ENCODE measurements at places on chromosomes 11 and 22.

GRCh38 chr22:42060489-42060888 lies 10.1 kb downstream of the NAGA start:
- DNase-seq = no peak

- no peak for DNase-seq
Observed at GRCh38 chr11:34235189-34235588, 122.6 kb downstream of the ABTB2 start.

GRCh38 chr11:9604134-9604533 lies 30.7 kb downstream of the WEE1 start:
- no peak for DNase-seq

DNA sequence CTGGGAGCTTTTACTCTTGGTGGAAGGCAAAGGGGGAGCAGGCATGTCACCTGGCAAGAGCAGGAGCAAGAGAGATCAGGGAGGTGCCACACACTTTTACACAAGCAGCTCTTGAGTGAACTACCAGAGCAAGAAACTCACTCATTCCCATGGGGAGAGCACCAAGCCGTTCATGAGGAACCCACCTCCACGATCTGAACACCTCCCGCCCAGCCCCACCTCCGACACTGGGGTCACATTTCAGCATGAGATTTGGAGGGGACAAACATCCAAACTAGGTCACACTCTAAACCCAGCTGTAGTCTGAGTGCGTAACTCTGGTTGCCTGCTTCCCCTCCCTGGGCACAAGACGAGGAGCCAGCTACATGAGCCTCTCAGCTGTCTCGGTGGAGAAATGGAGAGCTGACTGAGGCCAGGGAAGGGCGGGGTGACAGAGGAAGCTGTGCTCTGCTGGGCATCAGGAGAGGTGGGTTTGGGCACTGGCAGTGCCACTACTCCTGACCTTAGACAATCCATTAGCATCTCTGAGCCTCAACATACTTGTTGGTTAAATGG lies 134.6 kb downstream of the PKNOX2 start:
- DNase-seq = no peak

DNA sequence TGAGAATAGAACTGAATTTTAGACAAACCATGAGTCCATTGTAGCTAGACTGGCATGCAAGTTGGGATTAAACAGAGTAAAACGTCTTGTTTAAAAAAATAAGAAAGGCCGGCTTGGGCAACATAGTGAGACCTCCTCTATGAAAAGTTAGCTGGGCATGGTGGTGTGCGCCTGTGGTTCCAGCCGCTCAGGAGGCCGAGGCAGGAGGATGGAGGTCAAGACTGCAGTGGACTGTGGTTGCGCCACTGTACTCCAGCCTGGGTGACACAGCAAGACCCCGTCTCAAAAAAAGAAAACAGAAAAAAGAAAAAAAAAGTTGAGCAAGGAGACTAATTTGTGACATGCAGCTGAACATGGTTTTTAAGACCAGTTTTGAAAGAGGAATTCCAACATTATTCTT lies 23.5 kb downstream of the CDPF1 start:
- DNase-seq = no peak

- DNase-seq = no peak
Observed at GRCh38 chr11:131522851-131523250, 152.4 kb downstream of the NTM start.

DNA sequence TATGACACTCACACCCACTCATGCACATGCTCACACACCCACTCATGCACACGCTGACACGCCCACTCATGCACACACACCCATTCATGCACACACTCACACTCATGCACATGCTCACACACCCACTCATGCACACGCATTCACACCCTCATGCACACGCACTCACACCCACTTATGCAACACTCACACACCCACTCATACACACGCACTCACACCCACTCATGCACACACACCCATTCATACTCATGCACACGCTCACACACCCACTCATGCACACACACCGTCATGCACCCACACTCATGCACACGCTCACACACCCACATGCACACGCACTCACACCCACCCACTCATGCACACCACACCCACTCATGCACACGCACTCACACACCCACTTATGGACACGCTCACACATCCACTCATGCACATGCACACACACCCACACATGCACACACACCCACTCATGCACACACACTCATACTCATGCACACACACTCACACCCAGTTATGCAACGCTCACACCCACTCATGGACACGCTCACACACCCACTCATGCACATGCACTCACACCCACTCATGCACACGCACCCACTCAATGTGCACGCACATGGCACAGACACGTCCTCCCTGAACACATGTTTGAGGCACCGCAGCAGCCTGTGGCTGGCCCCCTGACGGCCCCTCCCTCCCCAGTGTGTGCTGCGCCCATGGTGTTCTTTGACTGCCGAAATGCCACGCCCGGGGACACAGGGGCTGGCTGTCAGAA lies 17.9 kb downstream of the MUC5AC start:
- no peak for DNase-seq

GRCh38 chr11:7046474-7047175 lies 26.3 kb downstream of the NLRP14 start:
- peak; percentile 81 for DNase-seq

DNA sequence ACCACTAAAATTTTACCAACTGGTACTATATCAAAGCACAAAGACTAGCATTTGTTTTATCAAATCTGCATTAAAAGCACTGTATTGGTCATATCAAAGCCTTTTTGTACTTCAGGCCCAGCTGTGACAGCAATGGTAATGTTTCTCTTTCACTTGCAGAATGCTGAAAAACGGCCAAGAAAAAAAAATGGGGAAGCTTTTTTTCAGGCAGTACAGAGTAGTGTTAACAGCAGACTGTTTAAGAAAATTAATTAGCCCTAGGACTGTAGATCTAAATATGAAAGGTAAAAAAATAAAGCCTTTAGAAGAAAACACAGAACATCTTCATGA lies 33.3 kb downstream of the DENND5A start:
- DNase-seq = peak; percentile 55

- no peak for DNase-seq
Observed at GRCh38 chr22:42396621-42397331, 35.4 kb downstream of the NFAM1 start.

GRCh38 chr11:126083829-126084607 lies 21.4 kb upstream of the CDON start:
- no peak for DNase-seq

DNA sequence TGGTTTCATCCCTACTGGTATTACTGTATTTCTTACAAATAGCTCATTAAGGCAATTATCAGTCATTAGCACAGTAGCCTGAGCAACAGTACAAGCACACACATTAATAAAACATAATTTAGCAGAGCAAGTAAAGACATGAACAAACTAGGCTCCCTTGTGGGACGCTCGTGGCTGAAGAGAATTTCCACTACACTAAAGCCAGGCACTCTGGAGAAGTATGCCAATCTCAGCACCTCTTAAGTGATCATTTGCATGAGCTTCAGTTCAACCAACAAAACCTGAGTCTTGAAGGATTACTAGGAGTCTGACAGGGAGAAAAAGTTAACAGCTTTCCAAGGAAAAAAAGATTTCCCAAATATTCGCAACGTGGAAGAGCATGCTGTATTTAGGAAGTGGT lies 109.1 kb downstream of the LARGE1 start:
- DNase-seq = no peak

- no peak for DNase-seq
Observed at GRCh38 chr11:122486793-122487495, 168.6 kb upstream of the UBASH3B start.

DNA sequence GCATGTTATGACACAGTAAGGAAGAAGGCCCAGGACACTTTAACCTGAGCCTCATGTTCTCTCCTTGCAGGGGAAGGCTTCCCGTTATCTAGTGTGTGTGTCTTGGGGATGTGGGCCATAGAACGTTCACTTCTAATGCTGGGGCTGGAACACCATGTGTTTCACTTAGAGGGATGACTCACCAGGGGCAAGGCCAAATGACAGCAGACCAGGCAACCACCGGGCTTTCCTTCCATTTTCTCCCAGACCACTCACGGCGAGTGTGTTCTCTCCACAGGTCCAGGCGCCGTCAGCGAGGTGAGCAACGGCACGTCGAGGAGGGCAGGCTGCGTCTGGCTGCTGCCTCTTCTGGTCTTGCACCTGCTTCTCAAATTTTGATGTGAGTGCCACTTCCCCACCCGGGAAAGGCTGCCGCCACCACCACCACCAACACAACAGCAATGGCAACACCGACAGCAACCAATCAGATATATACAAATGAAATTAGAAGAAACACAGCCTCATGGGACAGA lies 964.4 kb downstream of the NTM start:
- no peak for DNase-seq

DNA sequence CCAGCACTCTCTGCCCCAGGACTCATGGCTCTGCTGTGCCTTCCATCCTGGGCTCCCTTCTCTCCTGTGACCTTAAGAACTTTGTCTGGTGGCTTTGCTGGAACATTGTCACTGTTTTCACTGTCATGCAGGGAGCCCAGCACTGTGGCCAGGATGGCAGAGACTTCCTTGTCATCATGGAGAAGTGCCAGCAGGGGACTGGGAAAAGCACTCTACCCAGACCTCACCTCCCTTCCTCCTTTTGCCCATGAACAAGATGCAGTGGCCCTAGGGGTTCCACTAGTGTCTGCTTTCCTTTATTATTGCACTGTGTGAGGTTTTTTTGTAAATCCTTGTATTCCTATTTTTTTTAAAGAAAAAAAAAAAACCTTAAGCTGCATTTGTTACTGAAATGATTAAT lies 2.9 kb upstream of the TTC36 start:
- no peak for DNase-seq

- no peak for DNase-seq
Observed at GRCh38 chr11:73004088-73004487, 138.0 kb downstream of the FCHSD2 start.

GRCh38 chr11:13775471-13775870 lies 107.0 kb downstream of the FAR1 start:
- DNase-seq = no peak

DNA sequence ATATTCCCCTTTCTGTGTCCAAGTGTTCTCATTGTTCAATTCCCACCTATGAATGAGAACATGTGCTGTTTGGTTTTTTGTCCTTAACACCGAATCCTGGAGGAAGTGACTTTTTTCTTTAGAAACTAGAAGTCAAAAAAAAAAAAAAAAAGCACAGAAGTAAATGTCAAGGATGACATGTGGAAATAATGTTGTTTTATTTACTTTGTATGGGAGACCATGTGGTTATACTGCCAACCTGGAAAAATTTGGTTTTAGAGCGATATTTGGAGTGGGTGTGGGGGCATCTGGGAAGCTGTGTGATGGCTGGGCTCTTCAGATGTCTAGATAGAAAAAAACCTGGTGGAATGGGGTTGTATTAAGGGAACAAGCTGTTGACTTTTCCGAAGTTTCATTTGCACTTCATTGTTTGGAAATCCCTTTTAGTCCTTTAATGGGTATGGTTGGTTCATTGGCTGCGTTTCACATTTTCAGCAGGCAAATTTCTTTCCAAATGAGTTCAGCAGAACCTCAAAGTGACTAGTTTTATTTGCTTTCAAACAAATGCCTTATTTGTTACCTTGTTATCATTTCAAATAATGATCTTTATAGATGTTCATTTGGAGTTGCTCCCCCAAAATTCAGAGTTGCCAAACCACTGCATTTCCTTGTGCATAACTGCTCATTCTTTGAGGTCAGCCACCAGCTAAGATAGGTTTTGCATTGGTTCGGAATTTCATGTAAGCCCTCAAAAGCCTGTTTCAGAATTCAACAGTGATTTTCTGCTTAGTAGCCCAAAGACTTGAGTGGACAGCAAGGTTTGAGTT lies 508.2 kb downstream of the METTL15 start:
- no peak for DNase-seq

DNA sequence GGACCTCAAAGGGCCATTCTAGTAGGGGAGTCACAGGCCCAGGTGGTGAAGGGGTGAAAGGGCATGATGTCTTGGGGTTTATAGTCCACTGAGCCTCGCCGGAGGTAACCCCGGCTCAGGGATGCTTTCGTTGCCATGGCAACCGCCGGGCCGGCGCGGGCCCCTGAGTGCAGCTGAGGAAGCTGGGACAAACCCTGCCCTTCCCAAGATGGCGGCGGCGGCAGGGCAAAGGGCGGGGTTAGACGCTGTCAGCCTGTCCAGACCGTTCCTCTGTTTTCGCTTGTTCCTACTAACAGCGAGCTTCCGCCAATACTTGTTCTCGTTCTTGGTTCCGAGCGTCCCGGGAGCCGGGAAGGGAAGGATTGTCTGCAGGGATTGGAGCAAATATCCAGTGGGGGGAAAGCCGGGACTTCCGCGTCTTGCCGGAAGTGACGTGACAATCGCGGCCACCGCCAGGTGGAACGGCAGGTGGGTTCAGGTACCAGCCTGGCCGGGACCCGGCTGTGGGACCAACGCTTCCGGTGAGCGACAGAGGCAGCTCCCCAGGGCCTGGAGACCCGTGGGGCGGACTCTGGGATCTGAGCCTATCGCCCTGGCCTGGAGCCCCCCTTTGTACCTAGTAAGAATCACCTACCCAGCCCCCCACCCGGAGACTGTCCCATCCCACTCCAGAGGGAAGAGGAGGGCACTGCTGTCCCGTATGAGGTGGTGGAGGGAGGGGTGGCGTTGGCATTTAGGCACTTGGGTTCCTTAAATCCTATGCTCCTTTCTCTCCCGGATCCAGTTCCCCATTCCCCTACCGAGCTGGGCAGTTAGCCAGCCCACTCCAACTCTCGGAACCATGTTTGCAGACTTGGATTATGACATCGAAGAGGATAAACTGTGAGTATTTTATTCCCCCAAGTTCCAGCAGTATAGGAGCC lies at the start of gene PICK1:
Gene PICK1, plus strand, starts transcription at position 436 of the 923 bp plus-strand sequence. Its CDS starts 406 bp downstream, at position 842.
- DNase-seq = peak; percentile 86

GRCh38 chr11:113124578-113124977 lies 163.4 kb downstream of the NCAM1 start:
- DNase-seq = no peak

DNA sequence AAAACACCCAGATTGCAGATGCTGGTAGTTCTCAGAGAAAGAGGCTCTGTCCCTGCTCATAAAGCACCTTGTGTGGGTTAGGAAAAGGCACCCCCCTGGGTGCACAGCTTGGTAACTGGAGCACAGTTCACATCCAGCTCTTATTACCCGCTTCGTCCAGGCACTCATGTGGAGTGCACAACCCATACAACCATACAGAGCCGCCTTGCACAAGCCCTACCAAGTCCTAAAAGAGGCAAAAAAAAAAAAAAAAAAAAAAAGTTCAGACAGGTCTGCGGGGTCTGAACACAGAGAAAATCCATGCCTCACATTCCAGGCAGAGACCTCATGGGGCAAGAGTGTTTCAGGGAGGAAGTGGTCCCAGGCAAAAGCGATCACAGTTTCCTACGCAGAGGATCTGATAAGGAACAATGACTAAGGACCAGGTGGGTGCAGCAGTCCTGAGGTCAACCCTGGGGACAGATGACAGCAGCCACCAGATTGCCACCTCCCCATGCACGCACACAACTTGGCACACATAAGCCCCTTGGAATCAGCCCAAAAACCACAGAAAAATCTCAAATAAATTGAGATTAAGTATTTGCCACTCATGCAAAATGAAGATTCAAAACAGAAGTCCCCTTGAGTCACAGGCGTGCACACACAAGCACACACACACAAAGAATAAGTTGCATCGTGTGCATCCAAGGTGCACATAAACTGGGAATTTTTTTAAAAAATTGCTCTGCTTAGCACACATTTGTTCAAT lies 12.3 kb downstream of the MB start:
- DNase-seq = no peak

- no peak for DNase-seq
Observed at GRCh38 chr22:42926768-42927167, 69.7 kb upstream of the ARFGAP3 start.

- DNase-seq = no peak
Observed at GRCh38 chr11:27505781-27506180, 788 bp downstream of the LIN7C start.

Data from fibroblast of mammary gland (primary cell).